ENCODE measurements at places on chromosomes 2 and 18.

- DNase-seq = no peak
Measured at GRCh38 chr2:198136142-198136541, 331.7 kb downstream of the PLCL1 start.

DNA sequence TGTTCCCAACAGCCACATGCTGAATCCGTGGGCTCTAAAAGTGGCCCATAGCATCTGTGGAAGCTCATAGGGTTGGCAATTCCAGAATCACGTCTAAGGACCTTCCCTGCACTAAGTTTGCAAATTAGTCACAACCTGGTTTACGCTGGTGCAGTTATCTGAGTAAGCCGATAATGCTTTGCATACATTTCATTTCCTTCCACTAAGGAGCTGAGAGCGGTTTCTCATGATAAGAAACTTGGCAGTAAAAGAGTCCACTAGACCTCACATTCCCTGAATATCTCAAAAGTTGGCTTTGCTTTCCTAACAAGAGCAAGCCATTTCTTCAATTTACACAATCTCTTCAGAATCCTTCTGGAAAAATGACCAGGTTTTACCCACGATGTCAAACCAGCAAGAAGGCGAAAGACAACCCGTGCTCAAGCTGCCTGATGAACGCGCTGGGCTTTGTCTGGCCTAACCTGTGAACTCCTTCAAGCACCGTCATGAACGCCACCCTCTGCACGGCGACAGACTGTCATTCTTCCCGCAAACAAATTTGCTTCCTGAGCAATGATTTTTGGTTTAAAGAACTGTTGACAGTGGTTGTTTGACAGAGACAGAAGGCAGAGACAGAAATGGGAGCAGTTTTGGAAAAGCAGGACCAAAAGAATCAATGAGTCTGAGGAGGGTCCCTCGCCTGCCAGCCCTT lies 73.0 kb upstream of the COPS8 start:
- no peak for DNase-seq

DNA sequence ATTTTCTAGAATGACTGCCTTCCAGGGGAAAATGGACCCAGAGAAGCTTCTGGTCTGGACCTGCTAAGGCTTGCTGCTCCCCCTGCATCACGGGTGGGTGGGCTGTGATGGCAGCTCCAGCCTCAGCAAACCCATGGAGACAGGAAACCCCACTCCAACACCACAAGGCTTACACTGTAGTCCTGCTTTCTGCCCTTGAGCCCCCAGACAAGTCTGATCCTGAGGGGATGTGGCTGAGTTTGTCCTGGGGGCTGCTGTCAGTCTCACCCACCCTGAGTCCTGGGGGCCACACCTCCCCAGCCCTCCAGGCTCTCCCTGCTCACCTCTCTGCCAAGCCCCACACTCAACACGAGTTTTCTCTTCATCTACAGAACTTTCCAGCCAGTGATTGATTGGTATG lies 279.4 kb downstream of the EIPR1 start:
- DNase-seq = no peak

DNA sequence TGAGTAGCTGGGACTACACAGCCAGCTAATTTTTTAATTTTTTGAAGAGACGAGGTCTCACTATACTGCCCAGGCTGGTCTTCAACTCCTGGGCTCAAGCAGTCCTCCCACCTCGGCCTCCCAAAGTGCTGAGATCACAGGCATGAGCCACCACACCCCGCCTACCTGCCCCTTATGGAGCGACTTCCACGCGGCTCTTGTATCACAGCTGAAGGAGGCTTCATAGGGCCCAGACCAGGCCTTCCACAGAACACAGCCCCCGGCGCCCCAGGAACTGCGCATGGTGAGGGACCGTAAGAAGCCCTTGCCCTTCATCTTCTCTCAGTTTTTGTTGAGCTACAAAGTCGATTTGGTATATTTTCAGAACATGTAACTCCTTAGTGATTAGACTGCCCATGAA lies 220.3 kb downstream of the KLHL29 start:
- DNase-seq = no peak

DNA sequence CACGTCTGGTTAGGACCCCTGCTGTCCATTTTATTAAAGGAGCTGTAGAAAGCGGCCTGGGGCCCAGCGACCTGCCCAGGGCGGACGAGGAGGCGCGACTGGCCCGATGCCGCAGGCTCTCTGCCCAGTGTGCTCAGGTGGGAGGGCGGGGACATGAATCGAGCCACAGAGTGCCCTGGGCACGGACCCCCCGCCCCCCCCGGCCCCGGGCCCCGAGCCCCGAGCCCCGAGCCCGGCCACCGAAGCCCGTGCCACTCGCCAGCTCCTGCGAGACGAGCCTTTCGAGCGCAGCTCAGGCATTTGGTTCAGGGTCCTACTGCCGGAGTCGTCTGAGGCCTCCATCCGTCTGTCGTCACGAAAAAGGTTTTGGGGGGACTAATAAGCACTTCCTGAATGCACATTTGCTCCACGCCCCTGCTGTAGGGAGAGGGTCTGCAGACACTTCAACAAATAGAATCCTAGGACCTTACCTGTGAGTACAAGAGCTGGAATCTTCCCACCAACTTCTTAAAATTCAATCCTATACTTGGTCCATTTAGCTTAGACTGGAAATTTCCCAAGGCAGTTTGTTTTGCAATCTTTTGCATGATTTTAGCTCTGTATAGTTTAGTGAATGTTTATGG lies 602 bp upstream of the ADAM17 start:
- DNase-seq = peak; percentile 36

GRCh38 chr2:88658326-88658725 lies 31.1 kb upstream of the EIF2AK3 start:
- no peak for DNase-seq

DNA sequence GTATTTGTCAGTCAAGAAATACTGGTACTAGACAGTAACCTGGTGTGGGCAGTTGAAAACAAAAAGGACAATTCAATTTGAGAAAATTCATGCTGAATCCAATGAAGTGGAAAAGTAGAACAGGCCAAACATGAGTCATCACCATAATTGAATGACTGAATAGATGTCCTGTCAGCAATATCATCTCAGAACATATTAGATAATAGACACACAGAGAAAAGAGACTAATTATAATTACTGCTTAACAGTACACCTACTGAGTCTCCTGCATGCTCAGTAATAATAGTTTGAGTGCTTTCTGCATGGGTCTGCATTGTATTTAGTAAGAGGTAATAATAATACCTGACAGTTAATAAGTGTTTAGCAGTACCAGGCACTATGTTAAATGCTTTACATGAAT lies 138.6 kb upstream of the ZC3H15 start:
- DNase-seq = no peak

GRCh38 chr2:85994897-85995647 lies 106.3 kb upstream of the ST3GAL5 start:
- DNase-seq = no peak

- no peak for DNase-seq
Measured at GRCh38 chr2:200845669-200846325, 18.7 kb downstream of the CLK1 start.

GRCh38 chr2:216837740-216838139 lies 22.1 kb downstream of the TNP1 start:
- peak; percentile 22 for DNase-seq

DNA sequence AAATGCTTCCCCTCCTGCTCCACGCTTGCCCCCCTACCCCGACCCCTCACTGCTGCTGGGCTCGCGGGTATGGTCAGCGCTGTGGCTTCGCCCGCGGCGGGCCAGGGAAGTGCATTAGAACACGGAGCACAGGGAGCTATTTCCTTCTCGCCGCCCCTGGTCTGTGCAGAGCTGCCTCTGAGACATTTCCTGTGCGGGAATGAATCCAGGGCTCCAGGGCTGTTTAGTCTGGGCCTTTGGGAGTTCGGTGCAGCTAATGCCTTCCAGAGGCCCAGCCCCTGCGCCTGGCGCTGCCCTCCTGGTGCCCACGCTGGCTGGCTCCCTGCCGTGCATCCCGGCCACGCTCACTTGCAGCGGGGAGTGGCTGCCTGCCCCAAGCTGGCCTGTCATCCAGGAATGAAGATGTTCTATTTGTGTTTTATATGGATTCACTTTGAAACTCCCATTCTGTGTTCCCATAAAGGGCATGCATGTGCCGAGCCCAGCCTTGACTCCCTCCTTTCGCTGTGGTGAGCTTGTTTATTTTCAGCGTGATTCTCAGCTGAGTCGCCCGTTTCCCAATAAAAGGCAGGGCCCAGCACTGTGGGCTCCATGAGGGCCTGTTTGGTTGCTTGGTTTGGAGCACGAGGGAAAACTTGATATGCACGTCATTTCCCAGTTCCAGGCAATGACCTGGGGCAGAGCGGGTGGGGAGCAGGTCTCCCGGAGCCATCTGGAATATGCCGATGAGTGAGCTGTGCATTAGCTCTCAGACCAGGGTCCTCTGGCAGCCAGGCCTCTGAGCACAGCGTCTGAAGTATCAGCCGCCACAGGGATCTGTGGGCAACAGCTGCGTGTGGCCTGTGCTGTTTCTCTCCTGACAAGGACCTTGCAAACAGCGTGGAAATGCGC lies 42.7 kb downstream of the SH3RF3 start:
- DNase-seq = no peak

- peak; percentile 62 for DNase-seq
Measured at GRCh38 chr2:174522553-174522952, 35.7 kb upstream of the GPR155 start.

DNA sequence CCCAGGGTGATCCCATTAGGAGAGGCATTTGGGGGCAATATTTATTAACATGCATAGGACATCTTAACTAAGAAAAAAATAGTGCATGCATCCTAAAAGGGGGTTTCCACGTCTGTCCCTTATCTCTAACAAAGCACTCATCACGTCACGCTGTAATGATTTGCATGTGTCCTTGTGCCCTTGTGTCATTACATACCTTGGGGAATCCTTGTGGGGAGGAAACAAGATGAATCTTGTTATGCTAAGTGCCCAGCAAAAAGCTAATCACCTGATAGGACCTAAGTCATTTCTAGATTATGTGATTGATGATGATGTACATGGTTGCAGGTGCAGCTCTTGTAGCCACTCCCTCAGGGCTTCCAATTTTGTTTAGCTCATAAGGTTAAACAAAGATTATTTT lies 250.9 kb downstream of the FBXO15 start:
- DNase-seq = no peak

- no peak for DNase-seq
Measured at GRCh38 chr2:130728007-130728454, 839 bp upstream of the GPR148 start.

- no peak for DNase-seq
Measured at GRCh38 chr2:165778653-165779451, 15.2 kb downstream of the GALNT3 start.

GRCh38 chr2:26959331-26959730 lies 11.1 kb upstream of the MAPRE3 start:
- no peak for DNase-seq

DNA sequence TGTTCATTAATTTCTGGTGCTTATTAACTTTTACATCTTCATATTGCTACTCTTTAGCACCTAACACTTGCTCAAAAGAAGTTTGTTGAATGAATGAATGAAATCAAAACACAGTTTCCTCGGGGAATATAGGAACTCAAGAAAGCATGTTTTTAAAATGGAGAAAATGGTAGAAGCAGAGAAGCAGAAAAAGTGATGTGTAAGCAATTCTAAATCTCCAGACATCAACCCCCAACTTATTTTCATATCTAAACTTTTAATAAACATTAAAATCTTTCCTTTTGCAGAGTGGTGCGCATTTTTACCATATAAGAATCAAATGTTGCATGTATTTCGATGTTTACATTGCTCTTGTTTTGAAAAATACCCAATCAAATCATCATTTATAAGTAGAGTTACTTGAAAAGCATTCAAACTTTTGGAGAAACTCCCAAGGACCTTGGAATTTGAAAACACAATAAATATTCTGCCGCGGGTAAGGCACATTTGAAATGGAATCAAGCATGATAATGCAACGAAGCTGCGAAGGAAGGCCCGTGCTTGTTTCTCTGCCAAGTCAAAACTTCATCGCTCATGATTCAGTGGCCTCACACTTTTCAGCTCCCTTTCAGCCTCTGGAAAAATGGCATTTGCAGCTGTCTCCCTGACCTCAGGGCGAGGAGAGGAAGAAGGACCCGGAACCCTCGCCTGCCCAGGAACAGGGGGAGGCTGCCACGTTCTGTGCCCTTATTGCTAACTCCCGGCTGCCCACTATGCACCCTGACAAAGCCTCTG lies 26.7 kb upstream of the SMIM21 start:
- no peak for DNase-seq

GRCh38 chr2:44934038-44934982 lies 7.2 kb upstream of the SIX3 start:
- DNase-seq = no peak

DNA sequence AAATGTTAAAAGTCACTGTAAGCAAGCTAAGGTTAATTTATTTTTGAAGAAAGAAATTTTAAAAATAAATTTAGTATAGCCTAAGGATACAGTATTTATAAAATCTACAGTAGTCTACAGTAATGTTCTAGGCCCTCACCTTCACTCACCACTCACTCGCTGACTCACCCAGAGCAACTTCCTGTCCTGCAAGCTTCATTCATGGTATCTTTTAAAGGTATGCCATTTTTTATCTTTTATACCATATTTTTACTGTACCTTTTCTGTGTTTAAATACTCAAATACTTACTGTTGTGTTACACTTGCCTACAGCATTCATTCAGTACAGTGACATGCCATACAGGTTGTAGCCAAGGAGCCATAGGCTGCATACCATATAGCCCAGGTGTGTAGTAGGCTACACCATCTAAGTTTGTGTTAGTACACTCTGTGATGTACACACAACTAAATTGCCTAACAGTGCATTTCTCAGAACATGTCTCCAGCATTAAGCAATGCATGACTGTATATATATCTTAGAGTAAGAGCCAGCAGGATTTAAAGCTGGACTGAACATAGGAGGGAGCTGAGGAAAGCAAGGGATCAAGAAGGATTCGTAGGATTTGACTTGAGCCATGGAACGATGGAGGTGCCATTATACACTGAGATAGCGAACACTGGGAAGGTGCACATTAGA lies 83.1 kb upstream of the KLF7 start:
- no peak for DNase-seq

Data from Ammon's horn (tissue), 1 donor.